ENCODE measurements at places on chromosomes 4 and X.

- DNase-seq: peak; percentile 63
Observed at GRCh38 chrX:143306991-143307937, 210.0 kb downstream of the SPANXN3 start.

DNA sequence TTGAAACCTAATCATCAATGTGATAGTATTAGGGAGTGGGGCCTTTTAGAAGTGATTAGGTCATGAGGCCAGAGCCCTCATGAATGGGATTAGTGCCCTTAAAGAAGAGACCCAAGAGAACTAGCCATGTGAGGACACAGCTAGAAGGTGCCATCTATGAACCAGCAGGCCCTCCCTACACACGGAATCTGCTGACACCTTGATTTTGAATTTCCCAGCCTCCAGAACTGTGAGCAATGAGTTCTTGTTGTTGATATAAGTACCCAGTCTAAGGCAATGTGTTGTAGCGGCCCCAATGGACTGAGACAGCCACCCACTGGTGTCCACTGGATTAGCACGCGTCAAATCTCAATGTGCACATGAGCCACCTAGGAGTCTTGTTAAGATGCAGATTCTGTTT lies 8.4 kb upstream of the ADGRG2 start:
- DNase-seq: no peak

DNA sequence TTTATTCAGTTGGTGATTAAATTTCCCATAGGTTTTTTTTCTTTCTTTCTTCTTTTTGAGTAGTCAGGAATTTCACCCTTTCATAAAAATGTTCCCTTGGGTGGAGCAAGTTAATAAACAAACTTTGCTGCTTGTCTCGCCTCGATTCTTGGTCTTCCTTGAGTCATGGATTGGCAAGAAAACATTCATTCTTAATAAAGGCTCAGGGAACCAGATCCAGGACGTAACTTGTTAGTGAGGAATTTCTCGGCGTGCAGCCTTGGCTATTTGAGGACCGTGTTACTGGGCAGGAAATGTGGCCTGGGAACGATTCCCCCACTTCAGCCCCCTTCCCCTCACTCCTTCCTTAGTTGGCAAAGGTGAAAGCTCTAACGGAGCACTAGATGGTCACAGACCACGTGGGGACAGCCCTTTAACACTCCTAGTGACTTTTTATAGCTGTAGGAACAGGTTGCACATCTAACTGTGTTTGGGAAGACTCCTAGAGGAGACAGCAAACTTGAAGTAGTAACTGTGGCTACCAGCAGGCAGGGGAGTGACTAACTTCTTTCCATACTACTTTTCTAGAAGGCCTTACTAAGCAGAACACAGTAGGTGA lies 106.8 kb downstream of the UCHL1 start:
- no peak for DNase-seq

- no peak for DNase-seq
Observed at GRCh38 chr4:145863191-145863590, 75.4 kb downstream of the ZNF827 start.

- DNase-seq: no peak
Observed at GRCh38 chrX:12026481-12026880, 111.8 kb upstream of the FRMPD4 start.

DNA sequence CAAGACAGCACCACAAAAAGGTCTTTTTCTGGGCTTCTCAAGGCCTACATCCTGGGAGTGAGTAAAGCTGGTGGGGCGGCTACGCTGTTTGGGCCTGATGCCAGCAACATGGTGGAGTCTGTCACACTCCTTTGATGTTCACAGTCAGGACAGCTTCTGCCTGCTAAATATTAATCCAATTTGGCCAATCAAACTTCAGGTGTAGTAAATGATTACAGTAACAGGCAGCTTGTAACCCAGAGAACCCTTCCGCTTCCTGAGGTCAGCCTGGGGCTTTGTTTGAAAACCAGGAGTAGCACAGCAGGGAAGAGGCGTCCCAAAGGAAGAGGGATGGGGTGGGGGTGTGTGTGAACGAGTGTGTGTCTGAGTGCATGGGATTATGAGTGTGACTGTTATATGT lies 220.4 kb downstream of the MAML3 start:
- DNase-seq: no peak

GRCh38 chr4:23135792-23136645 lies 443.3 kb downstream of the GBA3 start:
- peak; percentile 51 for DNase-seq

- no peak for DNase-seq
Observed at GRCh38 chr4:174910271-174910670, 7.9 kb upstream of the ADAM29 start.

- DNase-seq: no peak
Observed at GRCh38 chrX:17161991-17162390, 213.0 kb upstream of the NHS start.
